ENCODE measurements at places on chromosomes 1 and 21. TPM values are rescaled to one million over a fixed set of nuclear protein-coding genes. Genes with fewer than 3 reads are reported as not detected.

Gene PLCH2
- 116 TPM for total RNA-seq

Gene HYI
- 7.0 TPM for total RNA-seq

Gene RCC1
- total RNA-seq, result 19.2 TPM

Gene RGS18
- total RNA-seq, result 4.5 TPM

Gene TMEM52
- total RNA-seq, result not detected

Gene HPDL
- total RNA-seq, result not detected

Gene UBL4B
- total RNA-seq, result not detected

Gene LAPTM5
- 674 TPM for total RNA-seq

Gene AXDND1
- total RNA-seq, result 1.7 TPM

Gene PPM1J
- 0.26 TPM for total RNA-seq

Gene EFCAB14
- total RNA-seq, result 77.7 TPM

Gene PIGK
- total RNA-seq, result 29.9 TPM

Gene GJC2
- 2.2 TPM for total RNA-seq

Gene KANK4
- not detected for total RNA-seq

Gene NUF2
- total RNA-seq, result 5.6 TPM

Gene LIN28A
- not detected for total RNA-seq

Gene KIRREL1
- total RNA-seq, result not detected

Gene AMY1B
- not detected for total RNA-seq

Gene CR2
- total RNA-seq, result 0.29 TPM

Gene CELA2B
- not detected for total RNA-seq

Gene A3GALT2
- total RNA-seq, result not detected

Gene ALG14
- 2.3 TPM for total RNA-seq

Gene PTPN7
- 196 TPM for total RNA-seq

Gene CELA3B
- not detected for total RNA-seq

Gene PRDM16
- 0.64 TPM for total RNA-seq

Gene DHRS3
- 106 TPM for total RNA-seq

Gene RHCE
- total RNA-seq, result not detected

Gene LCE1D
- not detected for total RNA-seq

Gene AMY1A
- total RNA-seq, result not detected

Gene TSSK3
- total RNA-seq, result 3.7 TPM

Gene SLC44A3
- total RNA-seq, result not detected

Gene RXRG
- not detected for total RNA-seq

Gene CPTP
- 14.6 TPM for total RNA-seq

Gene NADK
- total RNA-seq, result 112 TPM

Gene NEGR1
- total RNA-seq, result 1.3 TPM

Gene CRYBG2
- 3.2 TPM for total RNA-seq

Gene REN
- not detected for total RNA-seq

Gene C8A
- not detected for total RNA-seq

Gene XCL2
- 92.9 TPM for total RNA-seq

Gene ZNF683
- total RNA-seq, result 19.7 TPM

Gene TSPEAR
- not detected for total RNA-seq

Gene AGO1
- 34.3 TPM for total RNA-seq

Gene ELAVL4
- not detected for total RNA-seq

Gene PEX19
- 48.8 TPM for total RNA-seq

Gene TMEM240
- 0.83 TPM for total RNA-seq

Gene CADM3
- total RNA-seq, result not detected

Gene MIA3
- total RNA-seq, result 98.8 TPM

Gene RAB3B
- 0.03 TPM for total RNA-seq

Gene RGS2
- total RNA-seq, result 117 TPM

All from natural killer cell (primary cell).